ENCODE measurements at places on chromosomes 4 and X.

DNA sequence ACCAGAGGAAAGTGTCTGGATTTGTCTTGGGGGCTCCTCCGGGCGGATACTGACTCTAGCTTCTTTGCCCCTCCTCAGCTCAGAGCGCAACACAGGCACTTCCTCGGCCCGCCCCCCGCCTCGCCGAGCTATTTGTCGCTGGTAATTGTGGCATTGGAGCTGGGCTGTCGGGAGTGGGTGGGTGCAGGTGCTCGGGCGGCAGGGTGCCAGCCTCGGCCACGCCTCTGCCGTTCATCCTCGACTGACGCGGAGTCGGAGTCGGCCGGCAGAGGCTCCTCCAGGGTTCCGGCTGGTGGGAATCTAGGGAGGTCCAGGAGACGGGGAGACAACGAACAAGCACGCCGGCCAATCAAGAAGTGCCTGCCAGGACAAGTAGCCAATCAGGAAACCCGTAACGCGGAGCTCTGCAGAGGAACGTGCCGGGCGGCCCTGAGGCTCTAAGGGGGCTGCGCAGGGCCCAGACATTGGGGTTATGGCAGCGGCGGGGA is 3.9 kb upstream of the SYN1 start:
- DNase-seq = peak; percentile 91

GRCh38 chrX:153897899-153898298 is 6.6 kb upstream of the AVPR2 start:
- DNase-seq = no peak

GRCh38 chr4:89837993-89838390 is 1.0 kb upstream of the SNCA start:
- DNase-seq = peak; percentile 73

DNA sequence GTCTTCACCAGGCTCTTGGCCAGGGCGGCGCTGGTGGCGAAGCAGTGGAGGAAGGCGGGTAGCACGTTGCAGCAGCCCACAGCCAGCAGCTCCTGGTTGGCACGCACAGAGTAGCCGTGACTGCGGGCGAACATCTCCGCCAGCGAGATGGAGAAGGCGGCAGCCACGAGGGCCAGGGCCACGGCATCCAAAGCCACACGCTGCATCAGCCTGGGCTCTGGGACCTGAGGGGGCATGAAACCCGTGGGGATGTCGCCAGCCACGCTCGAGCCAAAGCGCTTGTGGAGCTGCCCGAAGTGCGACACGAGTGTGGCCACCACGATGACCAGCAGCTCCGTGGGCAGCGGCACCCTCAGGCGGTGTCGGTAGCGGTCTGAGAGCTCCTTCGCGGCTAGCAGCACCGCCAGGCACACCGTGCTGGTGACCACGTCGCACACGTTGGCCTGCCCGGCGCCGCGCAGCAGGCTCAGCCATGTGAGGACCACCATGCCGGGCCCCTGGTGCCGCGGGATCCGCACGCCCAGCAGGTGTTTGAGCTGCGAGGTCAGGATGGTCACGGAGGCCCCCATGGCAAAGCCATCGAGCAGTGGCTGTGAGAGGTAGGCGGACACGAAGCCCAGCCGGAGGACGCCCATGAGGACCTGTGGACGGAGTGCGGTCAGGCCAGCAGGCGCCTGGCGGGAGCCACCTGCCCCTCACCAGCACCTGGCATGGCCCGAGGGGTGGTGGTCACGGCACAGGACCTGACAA is 3.1 kb downstream of the IDUA start:
- no peak for DNase-seq

- DNase-seq = no peak
Measured at GRCh38 chr4:86181585-86181984, 178.3 kb downstream of the MAPK10 start.

GRCh38 chrX:84118769-84119168 is 69.2 kb downstream of the RPS6KA6 start:
- no peak for DNase-seq

- DNase-seq = peak; percentile 11
Measured at GRCh38 chr4:32133734-32134133, 1413.6 kb downstream of the PCDH7 start.

GRCh38 chrX:110318664-110318968 is 731 bp upstream of the AMMECR1 start:
- DNase-seq = peak; percentile 12

DNA sequence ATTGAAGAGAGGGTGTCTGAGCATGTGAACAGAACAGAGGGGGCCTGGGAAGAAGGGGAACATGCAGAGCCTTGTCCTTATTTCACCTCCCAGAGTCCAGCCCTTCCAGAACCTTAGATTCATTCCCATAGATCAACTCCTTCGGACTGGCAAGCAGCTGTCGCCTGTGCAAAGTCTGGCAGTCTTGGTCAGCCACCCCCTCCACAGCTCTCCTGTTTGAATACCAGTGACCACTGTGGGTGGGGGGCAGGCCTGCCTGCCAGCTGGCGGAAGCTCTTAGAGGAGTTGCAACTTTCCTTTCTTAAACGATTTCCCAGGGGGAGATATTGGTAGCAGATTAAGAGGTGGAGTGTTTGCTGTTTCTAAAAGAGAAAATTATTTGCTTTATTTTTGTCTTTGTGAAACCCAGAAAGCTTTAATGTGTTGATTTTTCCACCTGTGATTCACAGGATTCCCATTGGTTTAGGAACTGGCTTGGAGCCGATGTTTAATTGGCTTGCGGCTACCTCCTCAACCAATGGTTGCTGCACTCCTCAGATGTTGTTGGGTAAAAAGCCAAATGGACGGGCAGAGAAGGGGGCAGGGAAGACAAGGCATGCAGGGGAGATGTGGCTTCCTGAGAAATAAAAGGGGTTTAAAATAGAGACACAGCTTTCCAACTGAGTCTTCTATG is 62.2 kb upstream of the PRPS1 start:
- peak; percentile 64 for DNase-seq

DNA sequence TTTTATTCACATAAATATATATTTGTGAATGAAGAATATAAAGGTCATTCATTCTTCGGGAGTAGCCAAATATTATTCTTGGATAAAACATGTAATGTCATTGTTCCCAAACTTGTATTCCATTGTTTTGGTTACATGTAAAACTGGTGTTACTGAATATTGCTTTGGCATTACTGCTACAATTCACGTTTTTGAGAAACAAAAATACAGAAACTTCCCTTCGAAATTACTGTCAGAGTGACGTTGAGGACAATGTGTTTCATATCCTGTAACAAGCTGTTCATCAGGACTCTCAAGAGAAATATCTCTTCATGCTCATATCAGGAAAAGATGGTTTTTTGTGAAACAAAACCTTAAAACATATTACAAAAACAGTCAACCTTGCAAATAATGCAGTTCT is 258.9 kb upstream of the DDX53 start:
- no peak for DNase-seq

- no peak for DNase-seq
Measured at GRCh38 chrX:10135561-10136399, 21.0 kb upstream of the CLCN4 start.

- peak; percentile 2 for DNase-seq
Measured at GRCh38 chr4:128060121-128060698, 902 bp upstream of the LARP1B start.

GRCh38 chr4:14257903-14258302 is 630.4 kb upstream of the BOD1L1 start:
- DNase-seq = no peak

GRCh38 chrX:7139202-7140081 is 8.1 kb upstream of the STS start:
- DNase-seq = no peak

DNA sequence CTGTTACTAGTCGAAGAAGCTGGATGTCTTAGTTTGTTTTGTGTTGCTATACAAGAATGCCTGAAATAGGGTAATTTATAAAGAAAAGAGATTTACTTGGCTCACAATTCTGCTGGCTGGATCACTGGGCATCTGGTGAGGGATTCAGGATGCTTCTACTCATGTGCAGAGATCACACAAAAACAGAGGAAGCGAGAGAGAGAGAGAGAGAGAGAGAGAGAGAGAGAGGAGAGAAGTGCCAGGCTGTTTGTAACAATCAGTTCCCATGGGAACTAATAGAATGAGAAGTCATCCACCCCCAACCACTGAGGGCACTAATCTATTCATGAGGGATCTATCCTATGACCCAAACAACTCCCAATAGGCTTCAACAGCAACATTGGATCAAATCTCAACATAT is 66.2 kb upstream of the FAM9A start:
- no peak for DNase-seq
